HFF-Myc (cell line): ENCODE measurements at places on chromosomes 3 and 15.

- no peak for DNase-seq
Measured at GRCh38 chr15:76983590-76984375, 11.1 kb upstream of the PSTPIP1 start.

DNA sequence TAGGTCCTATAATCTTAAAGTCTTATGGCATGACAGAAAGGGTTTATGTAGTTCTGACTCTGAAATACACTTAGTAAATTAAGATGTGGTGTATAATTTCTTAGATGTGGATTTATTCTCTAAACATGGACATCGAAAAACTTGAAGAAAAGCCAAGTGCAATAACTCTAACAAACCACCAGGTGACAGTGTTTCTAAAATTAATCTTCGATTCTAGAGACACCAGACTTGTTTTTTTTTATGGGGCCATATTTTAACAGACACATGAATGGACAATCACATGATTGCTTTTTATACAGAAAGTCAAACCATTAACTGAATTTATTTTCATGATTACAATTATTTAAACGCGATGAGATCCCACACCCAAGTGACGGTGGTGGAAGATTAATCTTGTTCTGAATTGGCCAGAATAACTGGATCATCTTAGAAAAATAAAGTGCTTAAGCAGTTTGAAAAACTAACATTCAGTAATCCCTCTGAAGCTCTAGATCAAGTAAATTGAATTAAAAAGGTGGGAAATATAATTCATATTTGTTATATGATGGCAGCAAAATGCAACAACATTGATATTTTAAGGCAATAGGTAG lies 305.1 kb downstream of the LSAMP start:
- peak; percentile 16 for DNase-seq

GRCh38 chr3:141401095-141401494 lies 32.8 kb downstream of the ZBTB38 start:
- DNase-seq: no peak

DNA sequence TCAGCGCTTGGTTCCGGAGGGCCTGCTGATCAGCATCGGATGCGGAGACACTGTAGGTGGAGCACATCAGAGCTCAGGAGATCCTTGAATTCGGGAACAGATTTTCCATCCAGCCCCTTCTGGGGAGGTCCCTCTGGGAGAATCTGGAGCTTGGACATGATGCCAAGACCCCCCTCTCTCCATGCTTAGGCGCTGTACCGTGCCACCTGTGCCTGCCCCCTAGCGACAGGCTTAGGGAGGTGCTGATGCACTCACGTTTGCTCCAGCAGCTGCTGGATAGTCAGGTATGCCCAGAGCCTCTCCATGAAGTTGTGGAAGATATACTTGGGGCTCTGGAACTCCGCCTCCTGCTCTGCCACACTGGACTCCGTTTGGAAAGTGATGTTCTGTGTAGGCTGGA lies 9.7 kb downstream of the ITIH4 start:
- no peak for DNase-seq

- no peak for DNase-seq
Measured at GRCh38 chr15:96355568-96356187, 25.2 kb downstream of the NR2F2 start.

GRCh38 chr15:85482894-85483293 lies 102.5 kb downstream of the AKAP13 start:
- no peak for DNase-seq

DNA sequence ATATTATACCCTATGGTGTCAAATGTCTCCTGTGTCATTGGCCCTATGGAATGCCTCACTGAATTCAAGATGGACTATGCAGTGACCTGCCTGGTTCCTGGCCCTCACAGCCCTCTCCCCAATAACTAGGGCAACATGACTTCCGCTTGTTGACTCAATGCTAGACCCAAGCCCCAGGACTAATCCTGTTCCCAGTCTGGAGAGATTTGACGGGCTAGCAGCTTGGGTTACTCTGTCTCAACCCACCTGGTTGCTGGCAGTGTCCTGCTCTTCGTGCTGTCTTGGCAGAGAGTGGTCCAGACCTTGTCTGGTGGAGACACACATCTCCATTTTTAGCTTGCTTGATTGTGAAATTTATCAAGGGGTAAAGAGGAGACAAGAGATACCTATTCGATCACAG lies 135.8 kb upstream of the HES1 start:
- DNase-seq: no peak

- no peak for DNase-seq
Measured at GRCh38 chr3:163657088-163657487, 1421.2 kb downstream of the SI start.

DNA sequence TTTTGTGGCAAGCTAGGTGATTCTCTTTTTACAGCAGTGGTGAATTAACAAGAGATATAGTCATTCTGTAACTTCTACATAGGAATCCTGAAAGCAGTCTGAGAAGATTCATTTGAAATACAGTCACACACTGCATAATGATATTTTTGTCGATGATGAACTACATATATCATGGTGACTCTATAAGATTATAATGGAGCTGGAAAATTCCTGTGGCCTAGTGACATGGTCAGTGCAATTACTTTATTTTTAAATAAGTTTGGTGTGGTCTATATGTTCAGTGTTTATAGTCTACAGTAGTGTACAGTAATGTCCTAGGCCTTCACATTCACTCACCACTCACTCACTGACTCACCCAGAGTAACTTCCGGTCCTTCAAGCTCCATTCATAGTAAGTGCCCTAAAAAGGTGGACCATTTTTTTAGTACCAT lies 511.4 kb upstream of the MCTP2 start:
- no peak for DNase-seq

DNA sequence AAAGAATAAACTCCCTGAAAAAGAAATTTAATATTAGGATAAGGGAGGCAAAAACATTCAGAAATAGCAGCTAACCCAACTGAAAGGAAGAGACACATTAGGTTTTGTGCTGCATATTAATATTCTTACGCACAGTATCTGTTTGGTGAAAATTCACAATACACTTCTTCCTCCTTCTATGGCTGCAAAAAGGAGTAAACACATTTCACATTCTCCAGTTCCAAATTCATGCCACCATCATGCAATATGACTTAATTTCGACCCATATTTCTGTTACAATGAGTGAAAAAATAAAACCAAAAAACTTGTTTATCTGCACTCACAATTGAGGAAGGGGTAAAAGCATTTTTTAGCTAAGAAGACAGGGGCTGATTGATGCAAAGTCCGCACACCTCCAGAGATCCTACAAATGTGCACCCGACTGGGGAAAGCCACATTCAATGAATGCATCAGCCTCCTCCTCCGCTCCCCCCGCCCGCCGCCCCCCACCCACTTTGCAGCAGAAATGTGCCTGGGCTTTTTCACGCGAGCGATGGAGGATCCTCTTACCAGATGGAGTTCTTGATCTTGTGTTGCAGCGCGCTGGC lies 1.0 kb downstream of the RFX7 start:
- DNase-seq: no peak

- no peak for DNase-seq
Measured at GRCh38 chr15:69119001-69119400, 41.4 kb upstream of the GLCE start.

GRCh38 chr15:77461486-77461885 lies 40.8 kb downstream of the HMG20A start:
- DNase-seq: no peak

DNA sequence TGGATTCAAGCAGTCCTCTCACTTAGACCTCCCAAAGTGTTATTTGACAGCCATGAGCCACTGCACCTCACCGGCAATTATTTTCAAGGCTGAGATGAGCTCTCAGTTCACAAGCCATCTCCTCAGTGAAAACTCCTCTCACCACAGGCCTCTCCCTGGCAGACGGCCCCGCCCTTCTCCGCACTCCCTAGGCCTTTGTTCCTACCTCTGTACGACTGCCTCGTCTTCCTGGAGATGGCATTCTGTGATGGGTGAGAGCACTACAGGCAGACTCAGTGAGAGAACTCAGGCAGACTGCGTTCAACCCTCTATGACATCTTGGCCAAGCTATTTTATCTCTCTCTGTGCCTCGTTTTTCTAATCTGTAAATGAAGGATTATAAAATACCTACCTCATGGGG lies 67.0 kb upstream of the TPM1 start:
- DNase-seq: no peak
